ENCODE measurements at places on chromosomes 3 and 15. TPM values are rescaled to one million over a fixed set of nuclear protein-coding genes. Genes with fewer than 3 reads are reported as not detected.
A peak's percentile ranks its signal among the peaks of the same experiment; 100 is the strongest.

Gene SRGAP3
- total RNA-seq, result 3.5 TPM

Gene OXTR
- total RNA-seq, result 0.64 TPM

DNA sequence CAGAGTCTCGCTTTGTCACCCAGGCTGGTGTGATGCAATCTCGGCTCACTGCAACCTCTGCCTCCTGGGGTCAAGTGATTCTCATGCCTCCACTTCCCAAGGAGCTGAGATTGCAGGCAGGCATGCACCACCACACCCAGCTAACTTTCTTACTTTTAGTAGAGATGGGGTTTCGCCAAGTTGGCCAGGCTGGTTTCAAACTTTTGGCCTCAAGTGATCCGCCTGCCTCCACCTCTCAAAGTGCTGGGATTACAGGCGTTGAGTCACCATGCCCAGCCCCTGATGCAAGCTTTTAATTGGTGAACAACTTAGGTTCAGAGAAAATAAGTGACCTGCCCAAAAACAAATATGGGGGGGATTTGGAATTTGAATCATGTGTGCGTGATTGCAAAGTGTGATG, 246.2 kb downstream of the LRTM1 start:
- no peak for DNase-seq

DNA sequence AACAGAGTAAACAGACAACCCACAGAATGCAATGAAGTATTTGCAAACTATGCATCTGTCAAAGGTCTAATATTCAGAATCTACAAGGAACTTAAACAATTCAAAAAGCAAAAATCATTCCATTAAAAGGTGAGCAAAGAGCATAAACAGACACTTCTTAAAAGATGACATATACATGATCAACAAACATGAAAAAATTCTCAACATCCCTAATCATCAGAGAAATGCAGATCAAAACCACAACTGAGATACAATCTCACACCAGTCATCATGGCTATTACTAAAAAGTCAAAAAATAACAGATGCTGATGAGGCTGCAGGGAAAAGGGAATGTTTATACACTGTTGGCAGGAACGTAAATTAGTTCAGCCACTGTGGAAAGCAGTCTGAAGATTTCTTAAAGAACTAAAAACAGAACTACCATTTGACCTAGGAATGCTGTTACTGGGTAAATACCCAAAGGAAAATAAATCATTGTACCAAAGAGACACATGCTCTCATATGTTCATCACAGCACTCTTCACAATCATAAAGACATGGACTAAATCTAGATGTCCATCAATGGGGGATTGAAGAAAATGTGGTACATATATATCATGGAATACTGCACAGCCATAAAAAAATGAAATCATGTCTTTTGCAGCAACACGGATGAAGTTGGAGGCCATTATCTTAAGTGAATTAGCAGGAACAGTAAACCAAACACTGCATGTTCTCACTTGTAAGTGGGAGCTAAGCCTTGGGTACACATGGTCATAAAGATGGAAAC, 393.3 kb upstream of the CBLB start:
- no peak for DNase-seq

DNA sequence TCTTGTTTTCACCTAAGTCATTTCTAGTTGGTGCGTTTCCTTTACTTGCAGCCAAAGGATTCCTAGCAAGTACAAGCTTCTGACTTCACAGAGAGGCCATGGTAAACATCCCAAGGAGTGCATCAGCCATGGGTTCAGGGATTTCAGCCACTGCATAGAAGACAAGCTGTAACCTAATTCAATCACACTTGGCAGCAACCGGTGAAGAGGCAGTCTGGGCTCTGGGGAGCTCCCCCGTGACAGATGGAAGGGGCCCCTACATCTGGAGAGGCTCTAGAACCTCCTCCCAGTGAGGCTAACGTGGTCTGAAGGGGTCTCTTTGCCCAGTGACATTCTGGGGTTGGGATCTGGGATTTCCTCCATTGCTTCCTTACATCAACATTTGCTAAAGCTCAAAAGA, 8.4 kb upstream of the SNRPA1 start:
- DNase-seq, result no peak

- DNase-seq, result no peak
Measured at GRCh38 chr3:69948246-69948862, 51.2 kb upstream of the SAMMSON start.

Gene GOLGA6L22
- not detected for total RNA-seq

DNA sequence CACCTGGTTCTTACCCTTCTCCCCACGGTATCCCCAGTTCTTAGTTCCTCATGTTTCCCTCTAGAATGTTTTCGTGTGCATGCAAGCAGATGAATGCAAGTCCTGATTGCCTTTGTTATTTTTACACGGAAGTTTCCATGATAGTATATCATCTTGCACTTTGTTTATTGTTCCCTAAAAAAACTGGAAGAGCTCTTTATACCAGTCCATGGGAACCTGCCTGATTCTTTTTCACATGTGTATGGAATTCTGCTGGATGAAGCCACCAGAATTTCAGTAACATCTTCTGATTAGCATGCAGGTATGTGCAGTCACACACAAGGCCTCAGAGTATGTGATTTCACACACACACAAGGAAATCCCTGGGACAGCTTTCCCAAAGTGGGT, 16.0 kb upstream of the LRRK1 start:
- no peak for DNase-seq

Gene PLSCR4
- total RNA-seq, result not detected

GRCh38 chr3:149538371-149538770, 63.9 kb downstream of the TM4SF4 start:
- DNase-seq, result no peak

- no peak for DNase-seq
Measured at GRCh38 chr3:190541560-190541959, 27.7 kb downstream of the IL1RAP start.

- no peak for DNase-seq
Measured at GRCh38 chr3:71587958-71588357, 4.4 kb upstream of the FOXP1 start.

DNA sequence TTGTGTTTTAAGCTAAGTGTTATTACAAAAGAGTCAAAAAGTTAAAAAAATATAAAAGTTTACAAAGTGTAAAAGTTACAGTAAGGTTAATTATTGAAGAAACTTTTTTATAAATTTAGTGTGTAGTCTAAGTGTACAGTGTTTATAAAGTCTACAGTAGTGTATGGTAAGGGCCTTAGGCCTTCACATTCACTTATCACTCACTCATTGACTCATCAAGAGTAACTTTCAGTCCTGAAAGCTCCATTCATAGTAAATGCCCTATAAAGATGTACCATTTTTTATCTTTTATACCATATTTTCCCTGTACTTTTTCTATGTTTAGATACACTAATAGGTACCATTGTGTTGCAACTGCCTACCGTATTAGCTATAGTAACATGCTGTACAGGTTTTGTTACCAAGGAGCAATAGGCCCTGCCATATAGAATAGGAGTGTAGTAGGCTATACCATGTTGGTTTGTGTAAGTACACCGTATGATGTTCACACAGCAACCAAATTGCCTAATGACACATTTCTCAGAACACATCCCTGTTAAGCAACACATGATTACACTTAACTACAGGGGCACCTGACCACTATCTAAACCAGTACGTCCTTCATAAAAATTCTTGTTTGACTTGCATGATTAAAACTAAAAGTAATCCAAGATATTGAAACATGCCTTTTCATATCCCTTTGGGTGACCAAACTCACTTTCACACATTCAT, 17.2 kb downstream of the RAD18 start:
- no peak for DNase-seq

DNA sequence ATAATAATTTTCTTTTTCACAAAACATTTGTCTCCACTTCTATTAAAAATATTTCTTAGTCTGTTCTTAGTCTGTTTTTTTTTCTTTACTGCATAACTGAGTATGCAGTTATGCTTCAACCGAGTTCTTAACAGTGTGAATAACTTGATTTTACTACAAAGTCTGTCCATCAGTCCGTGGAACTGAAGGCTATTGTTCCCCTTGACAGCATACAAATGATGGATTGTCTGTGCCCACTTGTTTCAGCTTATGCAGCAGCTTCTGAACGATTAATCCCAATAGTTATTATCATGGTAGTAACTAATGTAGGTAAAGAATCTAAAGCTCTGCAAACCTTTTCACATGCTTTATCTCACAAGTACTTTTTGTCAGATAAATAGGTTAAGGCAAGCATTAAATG, 150.7 kb downstream of the SSR3 start:
- DNase-seq, result no peak

- no peak for DNase-seq
Measured at GRCh38 chr3:28669870-28670269, 321.2 kb upstream of the AZI2 start.

Gene SCG3
- not detected for total RNA-seq

- no peak for DNase-seq
Measured at GRCh38 chr3:66023229-66023628, 15.5 kb downstream of the MAGI1 start.

GRCh38 chr3:24363242-24363641, 131.4 kb downstream of the THRB start:
- DNase-seq, result no peak

GRCh38 chr3:172634948-172635347, 75.9 kb downstream of the NCEH1 start:
- no peak for DNase-seq

GRCh38 chr3:65996589-65996988, 42.1 kb downstream of the MAGI1 start:
- DNase-seq, result no peak

GRCh38 chr3:184633237-184633579, 71.6 kb downstream of the EPHB3 start:
- no peak for DNase-seq

Gene TRPM1
- not detected for total RNA-seq

- DNase-seq, result no peak
Measured at GRCh38 chr3:161064413-161064812, 40.7 kb downstream of the B3GALNT1 start.

- DNase-seq, result no peak
Measured at GRCh38 chr15:95446854-95447253, 883.6 kb upstream of the NR2F2 start.

- peak; percentile 53 for DNase-seq
Measured at GRCh38 chr3:143120716-143121240, 1.2 kb downstream of the CHST2 start.

DNA sequence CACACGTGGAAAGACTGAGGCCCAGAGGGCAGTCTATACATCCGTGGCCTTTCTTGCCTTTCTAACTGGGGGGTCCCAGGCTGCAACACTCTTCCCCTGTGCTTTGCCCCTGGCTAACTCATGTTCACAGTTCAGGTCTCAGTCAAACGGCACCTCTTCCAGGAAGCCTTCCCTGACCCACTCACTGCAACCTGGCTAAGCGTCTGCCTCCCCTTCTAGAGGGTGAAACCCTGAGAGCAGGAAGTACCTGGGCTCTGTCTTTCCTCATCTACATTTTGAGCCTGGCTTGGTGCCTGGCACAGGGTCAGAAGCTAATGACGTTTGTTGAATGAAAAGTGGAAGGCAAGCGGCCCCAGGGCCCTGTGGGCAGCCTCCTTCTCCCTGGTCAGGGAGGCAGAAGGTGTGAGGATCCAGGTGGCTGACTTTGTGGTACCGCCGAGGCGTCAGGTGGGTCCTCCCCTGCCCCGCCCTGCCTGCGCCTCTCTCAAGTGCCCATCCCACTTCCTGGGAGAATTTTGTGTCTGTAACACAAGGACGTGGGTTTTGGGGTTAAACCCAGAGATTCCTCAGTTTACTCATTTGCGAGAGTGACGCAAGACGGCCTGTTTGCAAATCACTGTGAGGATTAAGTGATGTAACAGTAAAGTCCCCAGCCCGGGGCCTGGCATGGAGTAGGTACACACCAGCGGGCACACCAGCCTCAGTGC, 32.1 kb downstream of the DNASE1L3 start:
- DNase-seq, result peak; percentile 50

Gene SLC28A1
- total RNA-seq, result not detected

Gene HHATL
- total RNA-seq, result not detected

Gene AP3B2
- not detected for total RNA-seq

Gene ITIH4
- 6.3 TPM for total RNA-seq

Data from activated CD4-positive, alpha-beta memory T cell treated with anti-CD3 and anti-CD28 coated beads for 36 hours (primary cell).